Mucosa of gallbladder (tissue), 1 donor: ENCODE measurements at places on chromosomes 16 and 17. TPM values are rescaled to one million over a fixed set of nuclear protein-coding genes. Genes with fewer than 3 reads are reported as not detected.

Gene TUBG2
- total RNA-seq, result 30.8 TPM

- DNase-seq, result no peak
These were observed 29.1 kb downstream of the AKAP1 start for GRCh38 chr17:57114085-57114673.

- DNase-seq, result no peak
These were observed 52.6 kb downstream of the CDK12 start for GRCh38 chr17:39513915-39514314.

GRCh38 chr17:50051082-50051576, 4.8 kb upstream of the ITGA3 start:
- DNase-seq, result no peak

- no peak for DNase-seq
These were observed 1.2 kb downstream of the CCDC137 start for GRCh38 chr17:81667754-81668153.

- peak; percentile 77 for DNase-seq
These were observed 31.4 kb downstream of the CACNA1H start for GRCh38 chr16:1184156-1184868.

GRCh38 chr16:25018972-25019617, 3.9 kb upstream of the ARHGAP17 start:
- DNase-seq, result no peak

Gene TMEM100
- 18.2 TPM for total RNA-seq

Gene GAS2L2
- not detected for total RNA-seq

DNA sequence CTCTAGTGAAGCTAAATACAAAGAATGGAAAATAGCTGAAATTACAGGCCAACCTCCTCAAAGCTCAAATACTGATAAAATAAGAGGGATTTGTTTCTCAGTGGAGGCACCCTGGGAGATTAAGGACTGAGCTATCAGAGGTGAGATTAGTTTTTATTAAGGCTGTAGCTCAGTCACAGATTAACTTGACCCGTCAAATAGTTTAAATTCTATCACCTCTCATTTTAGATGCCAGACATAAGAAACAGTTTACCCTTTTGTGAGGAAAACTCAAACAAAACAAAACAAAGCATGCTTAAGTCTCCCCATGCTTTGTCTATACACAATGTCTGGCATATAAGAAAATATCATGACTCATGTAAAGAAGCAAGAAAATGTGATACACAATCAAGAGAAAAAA, 208.3 kb upstream of the PMFBP1 start:
- DNase-seq, result no peak

Gene SLC47A1
- total RNA-seq, result 15.4 TPM

GRCh38 chr17:55124730-55125360, 139.9 kb upstream of the HLF start:
- no peak for DNase-seq

GRCh38 chr17:63538693-63539595, 11.3 kb upstream of the DCAF7 start:
- no peak for DNase-seq

DNA sequence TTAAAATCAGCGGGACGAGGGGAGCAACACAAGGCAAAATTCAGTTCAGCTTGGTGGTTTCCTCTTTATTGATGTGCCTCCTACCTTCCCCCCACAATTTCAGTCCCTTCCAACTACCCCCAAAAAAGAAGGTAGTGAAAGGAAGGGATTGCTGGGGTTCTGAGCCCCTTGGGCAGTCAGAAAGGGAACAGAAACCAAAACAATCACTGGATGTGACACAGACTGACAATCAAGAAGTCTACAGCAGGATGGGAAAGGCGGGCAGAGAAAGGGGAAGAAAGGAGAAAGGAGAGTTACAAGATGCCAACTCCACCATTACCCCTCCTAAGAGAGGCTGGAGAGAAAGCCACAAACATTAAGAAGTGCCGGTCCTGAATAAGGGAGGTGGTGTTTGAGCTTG, 1.1 kb upstream of the PHF23 start:
- DNase-seq, result no peak

DNA sequence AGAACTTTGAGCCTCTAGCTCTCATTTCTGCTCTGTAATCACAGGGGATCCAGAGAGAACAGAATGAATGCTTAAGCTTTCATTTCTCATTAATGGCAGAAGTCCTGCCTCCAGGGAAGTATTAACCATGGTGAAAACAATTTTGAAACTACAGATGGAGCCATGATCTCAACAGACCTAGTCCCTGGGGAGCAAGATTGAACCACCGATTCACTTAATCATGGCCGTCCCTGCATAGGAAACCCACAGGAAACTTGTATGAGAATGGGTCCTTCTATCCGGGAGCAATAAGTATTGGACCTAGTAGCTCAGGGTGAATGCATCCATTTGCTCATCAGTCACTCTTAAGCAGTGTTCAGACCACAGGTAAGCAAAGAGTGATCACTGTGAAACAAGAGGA, 40.2 kb upstream of the CLEC18A start:
- DNase-seq, result no peak

GRCh38 chr17:49361129-49361901, 735 bp downstream of the ZNF652 start:
- DNase-seq, result peak; percentile 48

- DNase-seq, result no peak
These were observed 41.1 kb upstream of the IL34 start for GRCh38 chr16:70605283-70605657.

- DNase-seq, result no peak
These were observed 7.3 kb downstream of the PNMT start for GRCh38 chr17:39675390-39676082.

DNA sequence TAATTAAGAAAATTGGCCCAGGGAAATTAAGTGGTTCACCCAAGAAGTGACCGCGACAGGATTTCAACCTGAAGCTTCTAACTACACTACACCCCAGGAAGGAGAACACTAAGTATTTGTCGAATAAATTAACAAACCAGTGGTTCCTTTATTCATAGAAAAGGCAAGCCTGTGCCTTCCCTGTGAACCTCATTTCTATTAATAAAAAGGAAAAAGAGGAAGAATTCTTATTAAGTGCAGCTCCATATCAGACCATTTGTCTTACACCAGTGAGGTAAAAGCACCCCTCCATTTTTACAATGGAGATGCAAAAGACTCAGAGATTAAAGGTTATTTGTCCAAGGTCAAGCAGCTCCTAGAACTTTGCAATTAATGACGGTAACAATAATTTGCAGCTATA, 1.7 kb downstream of the COPS3 start:
- no peak for DNase-seq

DNA sequence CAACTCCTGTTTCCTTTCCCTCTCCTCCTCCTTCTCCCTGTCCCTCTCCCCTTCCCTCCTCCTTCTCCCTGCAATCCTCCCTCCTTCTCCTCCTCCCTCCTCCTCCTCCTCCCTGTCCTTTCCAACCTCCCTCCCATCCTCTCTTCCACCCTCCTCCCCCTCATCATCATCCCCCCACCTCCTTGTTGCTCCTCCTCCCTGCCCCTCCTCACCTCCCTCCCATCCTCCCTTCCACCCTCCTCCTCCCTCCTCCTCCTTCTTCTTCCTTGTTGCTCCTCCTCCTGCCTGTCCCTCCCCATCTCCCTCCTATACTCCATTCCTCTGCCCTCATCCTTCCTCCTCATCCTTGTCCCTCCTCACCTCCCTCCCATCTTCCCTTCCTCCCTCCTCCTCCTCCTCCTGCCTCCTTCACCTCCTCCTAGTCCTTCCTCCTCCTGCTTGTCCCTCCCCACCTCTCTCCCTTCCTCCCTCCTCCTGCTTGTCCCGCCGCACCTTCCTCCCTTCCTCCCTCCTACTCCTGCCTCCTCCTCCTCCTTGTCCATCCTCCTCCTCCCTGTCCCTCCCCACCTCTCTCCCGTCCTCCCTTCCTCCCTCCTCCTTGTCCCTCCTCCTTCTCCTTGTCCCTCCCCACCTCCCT, 222.5 kb downstream of the IRF8 start:
- DNase-seq, result no peak

DNA sequence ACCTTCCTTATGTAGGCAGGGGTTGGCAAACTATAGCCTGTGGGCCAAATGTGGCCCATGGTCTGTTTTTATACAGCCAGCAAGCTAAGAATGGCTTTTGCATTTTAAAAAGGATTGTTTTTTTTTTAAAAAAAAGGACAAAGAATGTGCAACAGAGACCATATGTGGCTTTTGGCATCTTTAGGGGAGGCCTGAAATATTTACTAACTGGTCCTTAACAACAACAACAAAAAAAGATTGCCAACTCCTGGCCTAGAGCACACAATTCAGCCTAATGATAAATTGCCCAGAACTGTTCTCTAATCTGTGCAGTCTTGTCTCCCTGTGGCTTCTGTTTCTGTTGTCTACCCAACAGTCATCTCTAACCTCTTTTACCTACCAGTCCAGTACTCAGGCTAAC, 67.1 kb downstream of the SSH2 start:
- no peak for DNase-seq

- DNase-seq, result no peak
These were observed 26.4 kb downstream of the WNT3 start for GRCh38 chr17:46792071-46792470.
